CD8-positive, alpha-beta memory T cell (primary cell): ENCODE measurements at places on chromosomes 16 and 17.

GRCh38 chr16:83083361-83083760, 456.6 kb downstream of the CDH13 start:
- no peak for DNase-seq

DNA sequence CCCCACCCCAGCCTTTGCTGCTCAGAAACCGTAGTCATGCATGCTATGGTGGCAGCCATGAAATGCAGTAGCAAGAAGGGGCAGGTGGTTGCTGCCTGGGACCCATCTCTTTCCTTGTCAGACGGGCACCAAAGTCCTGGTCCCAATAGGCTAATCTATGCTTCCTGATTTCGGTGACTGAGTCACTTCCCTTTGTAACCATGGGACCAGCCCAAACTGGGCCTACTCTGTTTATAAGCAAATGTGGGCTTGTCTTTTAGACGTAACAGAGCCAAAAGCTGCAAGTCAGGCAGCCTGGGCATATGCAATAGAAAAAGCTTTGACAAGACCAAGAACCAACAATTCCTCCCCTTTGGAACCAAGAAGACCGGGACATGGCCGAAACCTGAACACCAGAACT, 99.1 kb upstream of the RBBP6 start:
- no peak for DNase-seq

DNA sequence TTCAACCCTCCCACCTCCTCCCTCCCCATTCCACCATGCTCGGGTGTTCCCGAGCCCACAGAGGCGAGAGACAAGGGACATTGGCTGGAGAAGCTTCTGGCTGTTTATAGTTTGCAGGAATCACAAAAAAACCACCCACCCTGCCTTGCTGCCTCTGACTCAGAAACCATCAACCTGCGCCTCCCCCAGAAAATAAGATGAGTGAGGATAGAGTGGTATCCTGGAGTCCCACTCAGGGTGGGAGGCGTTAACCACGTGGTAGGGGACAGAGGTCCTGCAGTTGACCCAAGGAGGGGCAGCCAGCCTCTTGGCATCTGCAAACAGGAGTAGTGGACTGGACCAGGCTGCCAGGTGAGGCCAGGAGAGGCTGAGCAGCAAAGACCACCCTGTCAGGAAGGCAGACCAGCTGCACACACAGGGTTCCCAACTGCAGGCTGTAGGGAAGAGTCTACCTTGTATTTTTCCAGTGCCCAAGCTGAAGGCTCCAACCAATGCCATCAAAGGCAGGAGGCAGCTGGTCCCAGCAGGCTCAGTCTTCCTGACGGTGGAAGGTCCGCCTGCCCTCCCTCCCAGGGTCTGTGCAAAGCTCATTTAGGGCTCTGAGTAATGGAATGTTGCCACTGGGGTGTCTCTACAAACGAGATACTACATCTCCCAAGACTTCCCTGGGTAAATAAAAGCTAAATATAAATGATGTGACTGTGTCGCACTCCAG, 201.5 kb upstream of the TNRC6C start:
- no peak for DNase-seq

DNA sequence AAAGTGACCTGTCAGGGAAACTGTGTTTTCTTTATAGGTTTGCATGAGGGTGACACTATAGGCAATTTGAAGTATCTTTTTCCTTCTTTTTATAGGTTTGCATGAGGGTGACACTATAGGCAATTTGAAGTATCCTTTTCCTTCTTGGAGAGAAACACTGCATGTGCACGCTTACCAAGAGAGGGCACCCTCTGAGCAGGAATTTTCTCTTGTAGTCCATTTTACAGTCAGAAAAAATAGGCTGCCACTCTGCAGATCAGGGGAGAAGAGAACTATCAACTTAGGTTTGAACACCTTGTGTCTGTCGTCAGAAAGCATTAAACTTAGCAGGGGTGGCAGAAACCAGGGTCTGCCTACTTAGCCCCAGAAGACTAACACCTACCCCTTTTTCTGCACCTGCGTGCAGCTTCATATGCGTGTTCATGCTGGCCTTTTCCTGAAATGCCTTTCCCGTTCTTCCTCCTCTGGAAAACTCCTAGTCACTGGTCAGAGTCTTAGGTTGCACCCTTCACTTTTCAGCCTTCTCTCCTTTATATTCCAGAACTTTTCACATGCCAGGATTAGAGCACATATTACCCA, 16.4 kb upstream of the SMIM36 start:
- no peak for DNase-seq

DNA sequence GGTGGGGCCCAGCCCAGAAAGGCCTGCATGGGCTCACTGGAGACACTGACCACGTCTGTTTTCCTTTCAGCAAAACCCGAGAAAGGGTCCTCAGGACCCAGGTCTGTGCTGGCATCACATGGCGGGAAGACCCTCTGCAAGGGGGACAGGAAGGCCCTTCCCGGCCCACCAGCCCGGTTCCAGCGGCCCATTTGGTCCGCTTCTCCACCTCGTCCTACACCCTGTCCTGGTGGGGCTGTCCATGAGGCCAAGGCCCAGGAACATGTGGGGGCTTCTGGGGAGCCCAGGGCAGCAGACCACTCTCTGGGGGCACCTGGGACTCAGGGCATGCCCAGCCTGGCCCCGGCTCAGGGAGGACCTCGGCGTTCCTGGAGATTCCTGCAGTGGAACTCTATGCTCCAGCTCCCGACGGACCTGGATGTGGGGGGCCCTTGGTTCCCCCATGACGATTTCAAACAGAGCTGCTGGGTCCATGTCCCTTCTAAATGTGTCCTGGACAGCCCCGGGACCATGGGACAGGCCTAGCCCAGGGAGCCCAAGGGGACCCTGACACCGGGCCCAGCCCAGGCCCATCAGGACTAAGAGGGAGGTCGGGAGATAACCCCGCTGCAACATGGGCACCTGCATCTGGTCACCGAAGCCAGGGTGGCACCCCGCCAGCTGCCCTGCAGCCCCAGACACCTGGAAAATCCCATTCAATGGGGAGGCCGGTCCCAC, 26.4 kb upstream of the KSR1 start:
- DNase-seq: no peak

- DNase-seq: no peak
Observed at GRCh38 chr17:3817851-3818605, 17.0 kb upstream of the ITGAE start.

- DNase-seq: no peak
Observed at GRCh38 chr16:15518381-15519351, 84.3 kb downstream of the BMERB1 start.

DNA sequence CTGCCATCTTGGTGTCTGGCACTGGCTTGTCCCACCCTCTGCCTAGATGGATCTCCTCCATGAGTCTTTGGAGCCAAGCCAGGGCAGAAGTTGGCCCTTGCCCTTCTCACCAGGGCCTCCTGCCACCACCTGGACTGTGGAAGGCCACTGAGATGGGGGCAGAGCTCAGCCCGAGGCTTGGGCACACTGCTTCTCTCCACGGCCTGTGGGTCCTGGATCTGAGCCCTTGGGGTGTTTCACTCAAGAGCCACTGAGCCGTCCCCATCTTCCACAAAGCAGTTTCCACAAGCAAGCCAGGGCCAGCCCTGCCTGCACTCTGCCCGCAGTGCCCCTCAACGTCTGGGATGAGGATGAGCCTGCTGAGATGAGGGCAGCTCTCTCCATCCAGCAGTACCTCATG, 16.7 kb upstream of the CD300A start:
- no peak for DNase-seq

- no peak for DNase-seq
Observed at GRCh38 chr17:3981455-3981854, 17.2 kb upstream of the ATP2A3 start.

GRCh38 chr16:84739349-84740124, 39.7 kb downstream of the USP10 start:
- DNase-seq: no peak

DNA sequence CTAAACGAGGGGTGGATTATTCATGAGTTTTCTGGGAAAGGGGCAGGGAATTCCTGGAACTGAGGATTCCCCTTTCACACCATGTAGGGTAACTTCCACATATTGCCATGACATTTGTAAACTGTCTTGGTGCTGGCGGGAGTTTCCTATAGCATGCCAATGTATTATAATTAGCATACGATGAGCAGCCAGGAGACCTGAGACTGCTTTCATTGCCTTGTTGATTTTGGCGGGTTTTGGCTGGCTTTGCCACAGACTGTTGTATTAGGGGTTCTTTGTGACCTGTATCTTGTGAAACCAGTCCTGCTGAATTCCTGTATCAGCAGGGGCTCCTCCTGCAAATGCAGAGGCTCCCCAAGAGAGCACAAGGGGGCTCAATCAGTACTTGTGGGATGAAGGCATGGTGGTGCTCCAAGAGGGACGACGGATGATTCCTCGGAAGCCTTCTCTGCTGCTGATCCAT, 104.4 kb upstream of the CACNG5 start:
- DNase-seq: no peak

- DNase-seq: no peak
Observed at GRCh38 chr16:48225456-48225855, 18.6 kb upstream of the LONP2 start.

DNA sequence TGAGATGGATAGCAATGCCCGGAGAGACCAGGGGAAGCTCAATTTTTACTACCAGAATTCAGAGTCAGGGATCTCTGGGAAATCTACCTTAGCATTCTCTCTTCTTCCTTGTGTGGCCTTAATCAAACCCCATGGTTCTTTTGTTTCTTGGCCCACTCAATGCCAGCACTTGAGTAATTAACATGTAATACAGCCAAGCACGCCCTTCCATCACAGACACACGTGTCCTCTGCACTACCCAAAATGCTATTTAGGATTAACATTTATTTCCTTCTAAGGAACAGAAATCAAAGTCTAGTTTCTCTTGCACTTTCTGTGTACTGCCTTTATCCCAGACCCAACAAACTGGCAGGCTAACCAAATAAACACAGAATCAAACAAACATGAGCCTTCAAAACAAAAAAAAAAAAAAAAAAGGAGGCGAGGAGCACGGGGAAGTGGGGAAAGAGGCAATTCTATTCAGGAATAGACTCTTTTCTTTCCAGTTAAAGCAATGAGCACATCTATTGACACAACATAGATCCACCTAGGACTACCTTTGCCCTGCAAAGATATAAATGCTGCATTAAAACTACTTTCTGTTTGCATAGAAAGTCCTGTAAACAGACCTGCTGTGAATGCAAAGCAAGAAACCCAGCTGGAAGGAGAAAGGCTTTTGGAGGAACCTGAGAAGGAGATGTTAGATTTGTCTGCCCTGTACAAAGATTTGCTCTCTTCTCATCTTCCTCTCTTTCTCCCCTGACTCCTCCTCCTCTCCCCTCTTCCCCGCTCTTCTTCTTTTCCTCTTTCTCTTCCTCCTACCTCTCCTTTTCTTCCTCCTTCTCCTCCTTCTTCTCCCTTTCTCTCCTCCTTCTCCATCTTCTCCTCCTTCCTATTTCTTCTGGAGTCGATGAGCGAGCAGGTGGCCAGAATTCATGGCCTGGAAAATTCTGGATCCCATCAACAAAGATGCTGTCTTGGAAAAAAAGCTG, 294.4 kb downstream of the NPIPA8 start:
- DNase-seq: no peak

DNA sequence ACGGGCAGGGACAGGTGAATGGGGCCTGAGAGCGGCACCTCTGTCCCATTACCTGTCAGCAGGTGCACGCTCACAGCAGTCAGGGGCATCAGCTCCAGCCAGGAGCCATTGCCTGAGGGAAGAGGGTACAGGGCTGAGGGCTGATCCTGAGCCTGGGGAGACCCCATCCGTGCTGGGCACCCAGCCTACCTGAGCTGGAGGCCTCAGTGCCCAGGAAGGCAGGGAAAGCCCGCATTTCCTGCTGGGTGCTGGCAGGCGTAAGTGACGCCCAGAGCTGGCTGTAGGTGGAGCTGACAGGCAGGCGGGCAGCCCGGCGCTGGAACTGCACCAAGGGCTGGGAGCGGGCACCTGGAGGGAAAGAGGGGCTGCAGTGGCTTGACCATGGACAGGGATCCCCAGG, 7.4 kb downstream of the FAM171A2 start:
- no peak for DNase-seq

DNA sequence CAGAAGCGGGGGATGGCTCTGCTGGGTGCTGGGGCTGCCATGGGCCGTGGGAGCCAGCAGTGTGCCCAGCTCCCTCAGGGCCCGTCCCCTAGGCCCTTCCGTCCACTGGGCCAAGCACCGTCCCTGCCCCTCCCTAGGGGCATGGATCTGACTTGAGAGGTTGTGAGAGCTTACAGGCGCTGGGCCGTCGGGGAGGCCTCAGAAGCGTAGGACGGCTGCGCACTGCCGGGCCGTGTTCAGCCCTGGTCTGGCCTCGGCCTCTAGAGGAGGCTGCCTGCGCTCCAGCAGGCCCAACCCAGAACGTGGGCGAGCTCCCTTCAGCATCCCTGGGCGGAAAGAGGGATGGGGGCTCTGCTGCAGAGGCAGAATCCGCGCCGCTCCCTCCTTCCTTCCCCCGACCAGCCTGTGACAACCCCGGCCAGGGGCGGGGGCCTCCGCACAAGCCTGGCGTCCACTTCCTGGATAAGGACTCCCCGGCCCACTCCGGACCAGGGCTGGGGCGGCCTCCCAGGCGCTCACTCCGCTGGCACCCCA, 685 bp upstream of the MPG start:
- peak; percentile 14 for DNase-seq

GRCh38 chr16:28321700-28322411, 29.5 kb downstream of the SBK1 start:
- DNase-seq: peak; percentile 58

DNA sequence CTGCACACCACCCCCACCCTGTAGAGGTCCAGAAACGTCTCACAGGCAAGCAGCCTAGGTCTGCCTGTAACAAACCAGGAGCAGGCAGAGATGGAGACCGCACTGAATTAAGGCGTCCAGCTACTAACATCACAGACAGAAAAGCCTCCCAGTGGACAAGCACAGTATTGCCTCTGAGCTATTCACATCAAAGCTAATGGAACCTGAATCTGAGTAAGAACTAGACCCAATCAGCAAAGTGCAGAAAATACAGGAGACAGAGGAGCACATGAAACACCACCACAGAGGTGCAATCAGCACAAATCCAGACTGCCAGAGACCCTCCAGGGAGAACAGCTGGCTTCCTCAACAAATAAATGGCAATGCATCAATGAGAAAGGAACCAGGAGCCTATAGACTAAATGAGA, 22.2 kb upstream of the PEMT start:
- peak; percentile 24 for DNase-seq

DNA sequence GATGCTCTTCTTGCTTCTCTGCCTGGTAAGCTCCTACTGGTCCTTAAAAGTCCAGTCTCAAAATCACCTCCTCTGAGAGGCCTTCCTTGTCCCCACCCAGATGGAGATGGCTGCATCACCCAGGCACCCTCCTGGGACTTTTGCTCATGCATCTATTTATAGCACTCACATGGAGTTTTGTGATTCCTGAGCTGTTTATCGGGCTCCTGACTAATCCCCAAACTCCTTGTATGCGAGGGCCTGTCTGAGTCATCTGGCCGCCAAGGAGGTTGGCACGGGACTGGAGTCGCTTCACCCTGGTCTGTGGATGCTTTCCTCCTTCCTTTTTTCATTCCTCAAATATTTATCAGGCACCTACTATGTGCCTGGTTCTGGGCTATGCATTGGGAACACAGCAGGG, 2.3 kb upstream of the MAP2K3 start:
- no peak for DNase-seq
